ENCODE measurements at places on chromosomes 12 and 14.

- DNase-seq, result no peak
These were observed 16.0 kb downstream of the DBX2 start for GRCh38 chr12:45034861-45035265.

GRCh38 chr12:49036029-49036428 lies 17.5 kb upstream of the PRKAG1 start:
- DNase-seq, result no peak

DNA sequence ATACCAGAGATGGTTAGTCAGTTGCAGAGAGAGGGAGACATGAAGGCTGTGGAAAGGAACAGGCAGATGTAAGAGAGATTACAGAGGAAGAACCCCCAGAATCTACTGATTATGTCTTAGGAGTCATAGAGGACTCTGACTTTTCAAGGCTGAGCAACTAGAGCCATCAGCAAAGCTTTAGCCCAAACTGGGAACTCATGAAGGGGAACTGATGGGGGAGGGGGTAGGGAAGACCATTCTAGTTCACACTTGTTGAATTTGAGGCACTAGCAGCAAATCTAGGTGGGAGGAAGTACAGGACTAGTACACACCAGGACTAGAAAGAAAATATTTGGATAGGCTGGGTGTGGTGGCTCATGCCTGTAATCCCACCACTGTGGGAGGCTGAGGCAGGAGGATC lies 10.1 kb downstream of the LGALS3 start:
- no peak for DNase-seq

GRCh38 chr12:119082496-119082895 lies 96.2 kb upstream of the HSPB8 start:
- DNase-seq, result no peak
